ENCODE measurements at places on chromosomes 2 and 18. TPM values are rescaled to one million over a fixed set of nuclear protein-coding genes. Genes with fewer than 3 reads are reported as not detected.

- H3K4me3 ChIP-seq: no peak overlapping the region
- H3K4me1 ChIP-seq: no peaks in the 10 kb centered on the region
- no peaks in the 10 kb centered on the region for H3K36me3 ChIP-seq
Observed at GRCh38 chr2:15584767-15585469, 6.8 kb upstream of the DDX1 start.

- no peaks in the 10 kb centered on the region for H3K36me3 ChIP-seq
- no peaks in the 10 kb centered on the region for H3K27me3 ChIP-seq
- no peaks in the 10 kb centered on the region for H3K4me1 ChIP-seq
- H3K4me3 ChIP-seq: no peak overlapping the region
- no peak overlapping the region for H3K27ac ChIP-seq
Observed at GRCh38 chr2:196961889-196962288, 35.4 kb upstream of the PGAP1 start.

GRCh38 chr2:175792881-175793280, 209.2 kb downstream of the LNPK start:
- no peak for DNase-seq
- no peaks in the 10 kb centered on the region for H3K27me3 ChIP-seq
- H3K27ac ChIP-seq: no peak overlapping the region
- no peaks in the 10 kb centered on the region for H3K4me1 ChIP-seq
- no peak overlapping the region for H3K4me3 ChIP-seq

- peaks cover 4% of the 10 kb centered on the region for H3K27me3 ChIP-seq
- no peak for DNase-seq
- peak overlapping the region; percentile 47 for H3K4me3 ChIP-seq
- no peak overlapping the region for H3K27ac ChIP-seq
- peaks cover 10% of the 10 kb centered on the region for H3K4me1 ChIP-seq
Observed at GRCh38 chr2:96870626-96871255, 861 bp upstream of the SEMA4C start.

- H3K4me3 ChIP-seq: no peak overlapping the region
- no peaks in the 10 kb centered on the region for H3K27me3 ChIP-seq
- no peak for DNase-seq
- no peaks in the 10 kb centered on the region for H3K36me3 ChIP-seq
- no peak overlapping the region for H3K27ac ChIP-seq
Observed at GRCh38 chr2:25112113-25112512, 56.3 kb downstream of the POMC start.

DNA sequence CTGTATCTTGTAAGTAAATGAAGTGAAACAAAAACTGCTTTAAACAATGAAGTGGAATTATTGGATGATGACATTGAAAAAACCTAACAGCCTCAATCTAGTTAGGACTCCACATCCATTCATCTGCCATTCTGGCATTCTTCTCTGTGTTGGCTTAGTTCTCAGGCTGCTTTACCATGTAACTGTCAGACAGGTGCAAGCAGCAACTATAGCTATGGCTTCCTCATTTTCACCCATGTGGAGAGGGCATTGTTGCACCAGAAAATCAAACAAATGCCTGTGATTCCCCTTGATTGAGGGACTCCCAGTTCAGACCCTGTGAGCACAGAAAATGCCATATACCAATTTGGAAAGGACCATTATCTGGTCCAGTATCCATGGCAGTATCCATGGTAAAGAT, 129.5 kb upstream of the NYAP2 start:
- no peak overlapping the region for H3K27ac ChIP-seq
- H3K4me3 ChIP-seq: no peak overlapping the region
- no peaks in the 10 kb centered on the region for H3K27me3 ChIP-seq
- no peaks in the 10 kb centered on the region for H3K36me3 ChIP-seq
- H3K4me1 ChIP-seq: no peaks in the 10 kb centered on the region

GRCh38 chr2:216023055-216023648, 9.8 kb upstream of the MREG start:
- H3K4me3 ChIP-seq: no peak overlapping the region
- peak; percentile 61 for DNase-seq
- H3K27me3 ChIP-seq: no peaks in the 10 kb centered on the region
- no peaks in the 10 kb centered on the region for H3K4me1 ChIP-seq
- H3K27ac ChIP-seq: no peak overlapping the region
- H3K36me3 ChIP-seq: no peaks in the 10 kb centered on the region

- H3K27ac ChIP-seq: peak overlapping the region; percentile 68
- H3K36me3 ChIP-seq: no peaks in the 10 kb centered on the region
- peak; percentile 79 for DNase-seq
Observed at GRCh38 chr2:84888401-84889276, 7.8 kb upstream of the TRABD2A start.

DNA sequence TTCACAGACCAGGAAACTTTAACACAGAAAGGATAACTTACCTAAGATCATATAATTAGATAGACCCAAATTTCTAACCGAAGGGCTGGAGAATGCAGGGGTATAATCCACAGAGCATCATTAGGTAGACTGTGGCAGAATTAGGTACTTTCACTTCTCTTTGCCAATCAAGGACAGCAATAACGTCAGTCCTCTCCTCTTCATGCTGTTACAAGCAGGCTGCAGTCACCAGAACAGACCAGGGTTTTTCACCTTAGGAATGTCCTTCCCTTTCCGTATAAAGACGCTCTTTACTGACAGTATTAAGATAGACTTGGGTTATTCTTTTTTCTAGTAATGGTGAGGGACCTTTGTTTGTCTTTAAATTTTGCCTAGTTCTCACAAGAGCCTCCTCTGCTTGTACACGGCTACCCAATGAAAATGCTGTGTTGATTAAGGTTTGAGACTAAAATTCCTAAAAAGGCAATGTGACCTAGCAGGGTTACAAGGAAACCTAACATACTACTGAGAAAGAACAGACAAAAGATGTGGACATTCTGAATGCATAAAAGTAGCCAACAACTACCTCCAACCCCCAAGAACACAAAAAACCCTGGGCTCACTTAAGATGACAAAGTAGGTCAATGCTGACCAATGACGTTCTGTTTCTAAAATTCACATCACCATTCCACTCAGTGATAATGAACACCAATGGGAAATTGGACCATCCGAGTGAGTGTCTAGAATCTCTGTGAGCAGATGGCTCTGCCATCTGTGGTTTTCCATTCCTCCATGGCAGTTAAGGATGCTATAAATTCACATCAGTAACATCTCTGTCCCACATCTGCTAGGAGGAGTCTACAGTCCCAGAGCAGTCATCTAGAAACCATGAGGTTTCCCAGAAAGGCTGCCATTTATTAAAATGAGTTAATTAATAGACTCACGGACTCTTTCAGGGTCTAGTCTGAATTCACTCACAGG, 2.1 kb downstream of the PDIA6 start:
- peaks cover 2% of the 10 kb centered on the region for H3K27me3 ChIP-seq
- peak overlapping the region; percentile 81 for H3K27ac ChIP-seq
- peak overlapping the region; percentile 68 for H3K4me3 ChIP-seq
- no peaks in the 10 kb centered on the region for H3K36me3 ChIP-seq
- peaks cover 3% of the 10 kb centered on the region for H3K4me1 ChIP-seq
- peak; percentile 49 for DNase-seq

- DNase-seq: peak; percentile 94
- no peak overlapping the region for H3K4me3 ChIP-seq
- no peak overlapping the region for H3K27ac ChIP-seq
- H3K27me3 ChIP-seq: no peaks in the 10 kb centered on the region
- no peaks in the 10 kb centered on the region for H3K4me1 ChIP-seq
- no peaks in the 10 kb centered on the region for H3K36me3 ChIP-seq
Observed at GRCh38 chr2:221896505-221897151, 324.5 kb upstream of the EPHA4 start.

- no peak overlapping the region for H3K27ac ChIP-seq
- no peak for DNase-seq
- H3K36me3 ChIP-seq: no peaks in the 10 kb centered on the region
- H3K27me3 ChIP-seq: no peaks in the 10 kb centered on the region
- H3K4me3 ChIP-seq: no peak overlapping the region
Observed at GRCh38 chr2:237943395-237944094, 23.3 kb upstream of the UBE2F start.

DNA sequence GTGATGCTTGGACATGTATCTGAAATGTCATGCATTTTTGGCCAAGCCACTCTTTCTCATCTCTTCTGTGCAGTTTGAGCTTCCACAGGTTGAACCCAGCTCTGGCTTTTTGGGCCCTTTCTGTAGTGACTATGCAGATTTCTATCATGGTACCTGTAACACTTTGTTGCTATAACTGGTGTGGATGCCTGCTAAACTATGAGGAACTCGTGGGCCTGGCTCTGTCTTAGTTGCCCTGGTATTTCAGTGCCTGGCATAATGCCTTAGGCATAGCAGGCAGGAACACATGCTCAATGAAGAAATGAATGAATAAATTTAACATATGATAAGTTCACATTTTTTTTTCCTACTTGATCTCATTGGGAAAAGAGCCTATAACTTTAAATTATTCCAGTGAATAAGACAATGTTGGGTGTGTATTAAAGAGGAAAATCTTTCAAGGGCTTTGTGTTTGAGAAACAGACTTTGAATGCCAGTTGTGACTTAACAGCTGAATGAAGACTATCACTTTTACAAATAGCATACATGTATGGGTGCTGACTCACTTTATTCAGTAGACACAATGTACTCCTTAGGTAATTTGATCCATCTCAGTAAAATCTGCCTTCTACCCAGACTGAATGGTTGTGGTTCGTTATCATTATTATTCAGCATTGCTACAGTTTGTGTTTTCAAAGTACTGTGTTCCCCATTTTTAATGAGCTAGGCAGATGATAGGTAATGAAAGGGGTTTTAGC, 86.4 kb upstream of the MAP4K3 start:
- DNase-seq: peak; percentile 97
- peaks cover 9% of the 10 kb centered on the region for H3K4me1 ChIP-seq
- no peak overlapping the region for H3K4me3 ChIP-seq
- no peaks in the 10 kb centered on the region for H3K36me3 ChIP-seq

GRCh38 chr2:26877276-26877675, 29.3 kb downstream of the DPYSL5 start:
- H3K27ac ChIP-seq: no peak overlapping the region
- H3K4me3 ChIP-seq: no peak overlapping the region
- no peaks in the 10 kb centered on the region for H3K4me1 ChIP-seq
- H3K27me3 ChIP-seq: peaks cover 14% of the 10 kb centered on the region
- no peaks in the 10 kb centered on the region for H3K36me3 ChIP-seq
- no peak for DNase-seq

GRCh38 chr18:12391487-12392165, 14.6 kb upstream of the AFG3L2 start:
- DNase-seq: peak; percentile 80
- no peaks in the 10 kb centered on the region for H3K4me1 ChIP-seq

DNA sequence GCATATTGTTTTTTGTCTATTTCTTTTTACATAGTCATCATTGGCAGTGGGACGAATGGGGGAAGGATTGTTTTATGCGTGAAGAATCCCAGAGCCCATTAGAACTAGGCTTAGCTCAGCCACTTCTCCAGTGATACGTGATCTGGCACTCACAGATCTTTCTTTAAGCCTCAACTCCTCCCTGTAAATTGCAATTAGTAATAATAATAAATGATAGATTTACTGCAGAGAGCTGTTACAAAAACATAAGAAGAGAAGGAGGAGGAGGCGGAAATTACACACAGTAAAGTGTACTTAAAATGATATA, 629.3 kb downstream of the NRXN1 start:
- no peak overlapping the region for H3K27ac ChIP-seq
- H3K27me3 ChIP-seq: no peaks in the 10 kb centered on the region
- H3K4me1 ChIP-seq: no peaks in the 10 kb centered on the region
- H3K36me3 ChIP-seq: no peaks in the 10 kb centered on the region

DNA sequence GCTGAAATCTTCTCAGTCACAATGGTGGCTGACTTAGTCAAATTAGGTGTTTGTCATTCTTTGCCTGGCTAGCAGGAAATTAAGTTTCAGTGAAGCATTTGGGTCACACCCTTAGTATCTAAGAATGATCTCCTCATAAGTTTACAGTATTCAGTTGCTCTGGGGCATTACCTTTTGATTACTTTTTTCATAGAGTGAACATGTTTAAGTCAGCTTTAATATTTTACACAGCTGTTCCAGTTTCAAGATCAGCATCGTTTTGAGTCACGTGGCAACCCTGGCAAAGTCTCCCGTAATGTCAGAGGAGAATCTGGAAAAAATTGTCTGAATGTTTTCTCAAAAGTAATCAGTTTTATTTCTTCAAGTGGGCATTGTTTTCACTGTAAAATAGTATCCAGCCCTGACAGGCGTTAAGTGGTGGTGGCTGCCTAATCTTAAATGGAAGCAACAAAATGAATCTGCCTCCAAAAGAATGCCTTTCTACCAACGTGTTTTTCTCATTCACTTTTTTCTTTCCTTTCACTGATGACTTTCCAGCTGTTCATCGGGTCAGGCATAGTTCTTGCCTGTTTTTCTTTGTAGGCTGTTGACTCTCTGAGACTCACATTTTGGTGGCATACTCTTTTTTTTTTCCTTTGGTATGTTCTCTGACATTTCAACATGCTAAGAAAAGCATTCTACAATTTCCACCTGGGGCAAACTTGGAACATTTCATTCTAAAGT, 319.6 kb upstream of the TCF4 start:
- peak; percentile 42 for DNase-seq
- H3K27ac ChIP-seq: no peak overlapping the region
- no peaks in the 10 kb centered on the region for H3K27me3 ChIP-seq
- no peaks in the 10 kb centered on the region for H3K36me3 ChIP-seq
- peaks cover 2% of the 10 kb centered on the region for H3K4me1 ChIP-seq
- peak overlapping the region; percentile 27 for H3K4me3 ChIP-seq

GRCh38 chr2:110804915-110805314, 72.5 kb downstream of the ACOXL start:
- H3K27me3 ChIP-seq: peaks cover 3% of the 10 kb centered on the region
- H3K4me1 ChIP-seq: no peaks in the 10 kb centered on the region
- no peak overlapping the region for H3K27ac ChIP-seq
- no peak overlapping the region for H3K4me3 ChIP-seq
- DNase-seq: no peak
- H3K36me3 ChIP-seq: no peaks in the 10 kb centered on the region

GRCh38 chr2:206069417-206069816, 16.6 kb downstream of the INO80D start:
- H3K36me3 ChIP-seq: no peaks in the 10 kb centered on the region
- no peak for DNase-seq
- H3K27ac ChIP-seq: no peak overlapping the region
- H3K4me1 ChIP-seq: no peaks in the 10 kb centered on the region
- no peaks in the 10 kb centered on the region for H3K27me3 ChIP-seq

DES gene
- total RNA-seq: 69.3 TPM

ABCG8 gene
- total RNA-seq: not detected

TMEM163 gene
- not detected for total RNA-seq

ACMSD gene
- total RNA-seq: not detected

CAMKMT gene
- total RNA-seq: 7.9 TPM

EHD3 gene
- 30.6 TPM for total RNA-seq

ANKRD62 gene
- total RNA-seq: not detected

UCN gene
- total RNA-seq: 1.2 TPM

IL1F10 gene
- not detected for total RNA-seq

DYNAP gene
- not detected for total RNA-seq

STAT4 gene
- 0.51 TPM for total RNA-seq
